T-cell (primary cell): ENCODE measurements at places on chromosomes 1 and 21.

GRCh38 chr1:172322219-172323061 is 98.0 kb upstream of the C1orf105 start:
- no peak for DNase-seq

GRCh38 chr1:19009882-19010321 is 53.4 kb upstream of the IFFO2 start:
- no peak for DNase-seq

DNA sequence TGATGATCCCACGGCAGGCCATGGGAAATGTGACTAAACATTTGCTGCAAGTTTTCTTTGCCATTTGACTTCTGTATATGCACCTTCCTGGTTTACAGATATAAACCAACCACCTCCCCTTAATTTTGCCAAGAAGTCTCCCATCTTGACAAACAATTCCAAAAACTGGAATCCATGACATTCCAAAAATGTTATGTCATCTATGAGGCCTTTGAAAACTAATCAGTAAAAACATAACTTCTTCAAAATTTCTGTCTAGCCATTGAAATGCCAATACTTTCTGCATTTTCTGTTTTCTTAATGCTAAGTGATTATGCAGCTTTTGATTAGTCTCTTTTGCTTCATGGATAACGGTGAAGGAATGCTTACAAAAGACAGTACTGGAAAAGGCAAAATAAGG is 84.1 kb downstream of the LYST start:
- DNase-seq, result no peak

DNA sequence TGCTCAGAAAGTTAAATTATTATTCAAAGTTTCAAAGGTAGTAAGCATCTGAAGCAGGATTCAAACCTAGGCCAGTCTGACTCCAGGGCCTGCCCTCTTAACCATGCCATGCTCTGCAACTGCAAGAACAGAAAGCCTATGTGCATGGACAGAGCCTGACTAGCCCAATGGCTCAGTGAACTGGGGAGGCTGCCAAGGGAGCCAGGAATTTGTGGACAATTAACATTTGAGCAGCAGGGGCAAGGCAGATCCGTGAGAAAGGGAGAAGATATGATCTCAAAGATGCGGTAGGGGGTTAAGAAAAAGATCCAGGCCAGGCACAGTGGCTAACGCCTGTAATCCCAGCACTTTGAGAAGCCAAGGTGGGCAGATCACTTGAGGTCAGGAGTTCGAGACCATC is 6.5 kb upstream of the ATP1A4 start:
- DNase-seq, result no peak

GRCh38 chr1:29392036-29392435 is 155.7 kb downstream of the PTPRU start:
- DNase-seq, result no peak

GRCh38 chr1:58094221-58094620 is 452.3 kb downstream of the OMA1 start:
- no peak for DNase-seq

GRCh38 chr21:41141031-41141457 is 26.9 kb upstream of the BACE2 start:
- DNase-seq, result no peak
